Posterior cingulate gyrus (tissue), 11 donors: ENCODE measurements at places on chromosomes 4 and X.

- DNase-seq, result peak; percentile 19
These were observed 64.6 kb upstream of the TRPC5 start for GRCh38 chrX:112147206-112147605.

DNA sequence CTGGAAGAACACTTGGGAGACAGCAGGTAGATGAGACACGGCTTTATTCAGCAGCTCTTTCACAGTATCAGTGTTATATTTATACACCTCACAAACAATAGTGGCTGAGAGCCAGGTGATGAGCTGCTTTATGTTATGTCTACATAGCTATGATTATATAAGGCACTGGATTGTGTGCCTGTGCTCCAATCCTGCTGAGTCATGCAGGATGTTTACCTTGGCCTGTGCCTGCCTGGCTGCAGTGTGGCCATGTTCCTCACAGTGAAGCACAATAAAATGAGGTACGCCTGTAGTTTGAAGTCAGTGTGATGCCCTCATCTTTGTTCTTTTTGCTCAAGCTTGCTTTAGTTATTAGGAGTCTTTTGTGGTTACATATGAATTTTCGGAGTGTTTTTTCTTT, 31.3 kb downstream of the CXCL13 start:
- DNase-seq, result no peak

DNA sequence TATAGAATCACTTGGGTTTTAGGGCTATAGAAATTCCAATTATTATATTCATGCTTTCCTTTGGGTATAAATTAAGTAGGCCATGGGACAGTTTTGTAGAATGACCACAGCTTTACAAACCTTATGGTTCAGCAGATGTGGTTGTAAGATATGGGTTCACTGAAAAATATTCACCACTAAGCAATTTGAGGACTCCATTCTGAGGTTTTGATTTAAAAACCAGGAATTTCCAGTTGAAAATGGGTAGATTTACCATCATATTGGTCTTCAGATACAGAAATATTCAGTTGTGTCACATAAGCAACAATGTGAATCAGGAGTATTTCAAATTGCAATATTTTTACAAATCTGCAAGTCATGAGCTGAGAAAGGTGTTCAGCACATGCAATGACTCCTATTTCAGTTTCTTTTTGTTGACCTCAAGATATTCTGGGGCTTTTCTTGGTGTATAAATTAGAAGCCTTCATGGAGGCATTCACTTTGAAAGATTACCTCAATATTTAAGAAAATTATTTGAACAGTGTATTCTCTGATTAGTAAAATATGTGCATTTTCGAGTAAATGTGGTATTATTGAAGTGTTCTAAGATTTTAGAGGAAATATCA, 218.4 kb upstream of the HCCS start:
- DNase-seq, result no peak

DNA sequence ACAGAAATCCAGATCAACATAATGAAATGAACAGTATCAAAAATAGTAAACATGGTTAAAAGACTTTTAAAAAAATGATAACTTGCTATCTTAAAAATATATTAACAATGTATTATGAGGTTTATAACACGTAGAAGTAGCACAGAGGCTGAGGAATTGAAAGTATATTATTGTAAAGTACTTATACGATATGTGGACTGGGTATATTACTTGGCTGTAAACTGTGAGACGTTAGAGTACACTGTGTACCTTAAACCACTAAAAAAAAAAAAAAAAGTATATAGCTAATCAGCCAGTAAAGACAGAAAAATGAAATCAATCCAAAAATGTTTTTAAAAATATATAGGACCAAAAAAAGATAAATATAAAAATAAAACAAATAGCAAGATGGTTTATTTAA, 120.6 kb downstream of the TET2 start:
- DNase-seq, result no peak

DNA sequence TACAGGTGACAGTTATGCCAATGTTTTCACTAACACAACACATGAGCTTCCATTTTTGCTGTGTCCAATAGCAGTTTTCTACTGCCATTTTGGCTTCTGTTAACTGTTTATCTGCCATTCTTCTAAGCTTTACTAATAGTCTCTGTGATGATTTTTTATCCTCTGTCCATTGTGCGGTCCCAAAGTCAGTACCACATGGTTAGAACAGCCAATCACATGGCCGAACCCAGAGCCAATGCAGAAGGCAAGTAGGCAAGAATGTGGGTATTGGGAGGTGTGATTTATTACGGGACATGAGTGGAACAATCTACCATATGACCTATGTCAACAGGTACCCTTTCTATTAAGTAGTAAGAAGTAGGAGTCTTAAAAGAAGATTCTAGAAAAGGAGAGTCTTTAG, 61.5 kb downstream of the GRIA2 start:
- DNase-seq, result no peak

- peak; percentile 57 for DNase-seq
These were observed 13.0 kb downstream of the TMEM164 start for GRCh38 chrX:110015915-110016314.

DNA sequence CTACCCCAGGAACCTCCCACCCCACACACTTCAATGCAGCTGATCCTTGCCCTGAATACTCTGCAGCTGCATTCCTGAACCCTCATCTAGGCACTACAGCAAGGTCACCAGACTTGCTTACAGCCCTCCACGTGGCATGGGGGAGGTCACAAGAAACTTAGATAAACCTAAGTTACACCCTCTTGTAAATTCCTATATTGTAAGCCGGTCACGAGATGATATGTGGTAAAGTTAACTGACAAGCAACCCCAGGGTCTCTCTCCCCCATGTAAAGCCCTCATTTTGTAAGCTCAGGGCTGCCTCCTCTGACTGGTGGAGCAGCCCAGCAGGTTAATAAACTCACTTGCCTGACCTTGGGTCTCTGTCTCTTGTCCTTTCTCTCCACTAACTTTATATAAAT, 570.7 kb downstream of the PCDH7 start:
- no peak for DNase-seq

GRCh38 chr4:39814403-39815185, 116.7 kb downstream of the UBE2K start:
- no peak for DNase-seq

GRCh38 chr4:114076899-114077570, 97.6 kb upstream of the ARSJ start:
- DNase-seq, result no peak
